ENCODE measurements at places on chromosomes 1 and 21. TPM values are rescaled to one million over a fixed set of nuclear protein-coding genes. Genes with fewer than 3 reads are reported as not detected.

- no peak for DNase-seq
These were observed 216.2 kb downstream of the PLPP3 start for GRCh38 chr1:56363007-56363770.

GRCh38 chr1:245650441-245650960 lies 495.7 kb downstream of the KIF26B start:
- no peak for DNase-seq

GRCh38 chr1:67850611-67851075 lies 17.4 kb upstream of the GNG12 start:
- DNase-seq: peak; percentile 75

- no peak for DNase-seq
These were observed 59.1 kb downstream of the MSH4 start for GRCh38 chr1:75855734-75856133.

The PER3 gene
- total RNA-seq: 31.5 TPM

The DCDC2B gene
- not detected for total RNA-seq
